ENCODE measurements at places on chromosomes 7 and 10.

DNA sequence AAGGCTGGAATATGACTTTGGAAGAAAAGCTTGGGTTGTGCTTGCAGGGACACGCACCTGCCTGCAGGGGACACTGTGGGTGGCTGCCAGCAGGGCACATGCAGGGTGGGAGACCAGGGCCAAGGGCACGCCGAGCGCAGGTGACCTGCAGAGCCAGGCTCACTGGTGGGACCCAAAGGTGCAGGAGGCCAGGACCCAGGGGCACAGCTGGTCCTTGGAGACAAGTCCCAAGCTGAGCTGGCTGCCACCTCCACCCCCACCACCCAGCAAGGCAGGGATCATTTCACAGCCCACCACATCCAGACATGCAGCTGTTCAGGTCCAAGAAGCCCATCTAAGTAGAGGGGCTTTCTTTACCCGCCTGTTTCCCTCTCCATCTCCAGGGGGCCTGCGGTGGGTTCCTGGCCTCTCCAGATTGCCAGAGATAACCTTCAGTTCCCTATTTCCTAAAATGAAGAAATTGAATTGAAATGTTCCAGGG, 13.8 kb upstream of the CLIP2 start:
- DNase-seq: no peak

- DNase-seq: no peak
Measured at GRCh38 chr10:91907033-91907594, 2.2 kb downstream of the FGFBP3 start.

- DNase-seq: no peak
Measured at GRCh38 chr7:155097338-155097737, 27.2 kb downstream of the HTR5A start.

DNA sequence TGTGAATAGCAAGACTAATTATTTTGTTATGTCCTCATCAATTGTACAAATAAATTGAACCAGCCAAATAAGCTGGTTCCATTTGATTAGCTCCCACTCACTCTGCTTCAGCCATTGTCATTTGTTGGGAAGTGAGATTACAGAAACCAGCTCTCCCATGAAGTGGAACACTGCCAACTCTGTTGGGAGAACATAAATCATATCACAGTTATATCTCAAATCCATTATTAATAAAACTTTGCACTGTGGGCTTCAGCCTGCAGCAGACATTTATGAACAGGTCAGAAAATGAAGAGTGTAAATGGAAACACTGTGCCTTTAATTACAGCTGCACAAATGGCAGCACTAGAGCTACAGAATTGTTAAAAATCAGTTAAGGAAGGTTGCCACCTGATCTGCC, 46.7 kb upstream of the TEX47 start:
- no peak for DNase-seq

DNA sequence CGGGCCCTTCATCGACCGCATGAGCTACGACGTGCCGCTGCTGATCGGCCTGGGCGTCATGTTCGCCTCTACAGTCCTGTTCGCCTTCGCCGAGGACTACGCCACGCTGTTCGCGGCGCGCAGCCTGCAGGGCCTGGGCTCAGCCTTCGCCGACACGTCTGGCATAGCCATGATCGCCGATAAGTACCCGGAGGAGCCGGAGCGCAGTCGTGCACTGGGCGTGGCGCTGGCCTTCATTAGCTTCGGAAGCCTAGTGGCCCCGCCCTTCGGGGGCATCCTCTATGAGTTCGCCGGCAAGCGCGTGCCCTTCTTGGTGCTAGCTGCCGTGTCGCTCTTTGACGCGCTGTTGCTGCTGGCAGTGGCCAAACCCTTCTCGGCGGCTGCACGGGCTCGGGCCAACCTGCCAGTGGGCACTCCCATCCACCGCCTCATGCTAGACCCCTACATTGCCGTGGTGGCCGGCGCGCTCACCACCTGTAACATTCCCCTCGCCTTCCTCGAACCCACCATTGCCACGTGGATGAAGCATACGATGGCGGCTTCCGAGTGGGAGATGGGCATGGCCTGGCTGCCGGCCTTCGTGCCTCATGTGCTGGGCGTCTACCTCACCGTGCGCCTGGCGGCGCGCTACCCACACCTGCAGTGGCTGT, 1.2 kb downstream of the SLC18A3 start:
- DNase-seq: no peak

GRCh38 chr7:30178748-30179436, 44.1 kb downstream of the MTURN start:
- no peak for DNase-seq

GRCh38 chr10:24009115-24009514, 199.8 kb upstream of the KIAA1217 start:
- DNase-seq: no peak

DNA sequence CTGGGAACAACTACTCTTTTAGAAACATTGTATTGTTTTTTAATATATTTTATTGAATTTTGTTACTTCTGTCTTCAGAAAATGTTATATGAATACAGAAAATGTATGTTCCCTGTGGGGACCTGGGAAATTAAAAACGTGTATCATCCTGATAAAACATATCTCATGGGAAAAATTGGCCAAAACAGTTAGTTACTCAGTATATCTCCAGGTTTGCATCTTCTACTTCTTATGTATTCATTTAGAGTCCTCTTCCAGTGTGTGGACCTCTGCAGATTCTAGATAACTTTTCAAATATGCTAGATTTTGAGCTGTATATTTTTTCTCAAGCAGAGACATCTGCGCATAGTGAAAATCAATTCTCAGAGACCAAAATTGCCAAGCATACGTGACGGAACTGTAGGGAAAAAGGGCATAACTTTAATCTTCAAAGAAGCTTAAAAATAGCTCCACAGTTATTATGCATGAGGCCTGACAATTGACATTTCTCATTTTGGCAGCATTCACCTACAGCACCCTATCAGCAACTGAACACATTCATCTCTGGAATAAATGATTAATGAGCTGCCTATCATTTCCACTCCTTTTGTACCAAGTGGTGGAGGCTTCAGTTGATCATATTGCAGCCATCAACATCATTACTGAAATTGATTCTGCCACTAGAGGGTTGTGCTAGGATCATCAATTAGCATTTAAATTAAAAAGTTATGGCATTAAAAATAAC, 26.4 kb upstream of the UMAD1 start:
- DNase-seq: no peak

DNA sequence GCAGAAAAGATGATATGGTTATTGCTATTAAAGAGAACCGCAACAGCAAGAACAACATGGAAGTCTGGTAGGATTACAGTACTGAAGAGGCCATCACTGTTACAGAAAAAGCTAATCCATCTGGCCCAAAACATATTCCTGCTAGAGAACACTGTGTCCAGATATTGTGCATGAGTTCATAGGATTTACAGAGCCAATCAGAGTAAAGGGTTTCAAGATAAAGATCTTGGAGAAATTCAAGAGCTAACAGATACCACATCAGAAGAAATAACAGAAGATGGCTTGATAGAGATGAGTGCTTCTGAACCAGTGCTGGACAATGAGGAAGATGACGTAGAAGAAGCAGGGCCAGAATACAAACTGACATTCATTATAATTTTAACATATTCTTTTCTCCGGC, 58.7 kb downstream of the MINDY3 start:
- DNase-seq: no peak

- DNase-seq: no peak
Measured at GRCh38 chr10:22657566-22658225, 56.7 kb downstream of the PIP4K2A start.

DNA sequence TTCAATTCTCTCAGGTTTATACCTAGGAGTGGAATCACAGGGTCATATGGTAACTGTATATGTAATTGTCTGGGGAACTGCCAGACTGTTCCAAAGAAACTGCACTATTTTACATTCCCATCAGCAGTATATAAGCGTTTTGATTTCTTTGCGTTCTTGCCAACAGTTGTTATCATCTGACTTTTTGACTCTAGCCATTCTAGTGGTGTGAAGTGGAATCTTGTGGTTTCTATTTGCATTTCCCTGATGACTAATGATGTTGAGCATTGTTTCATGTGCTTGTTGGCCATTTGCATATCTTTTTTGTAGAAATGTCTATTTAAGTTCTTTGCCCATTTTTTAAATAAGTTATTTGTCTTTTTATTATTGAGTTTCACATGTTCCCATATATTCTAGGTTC, 44.3 kb upstream of the ZC3HAV1 start:
- no peak for DNase-seq

DNA sequence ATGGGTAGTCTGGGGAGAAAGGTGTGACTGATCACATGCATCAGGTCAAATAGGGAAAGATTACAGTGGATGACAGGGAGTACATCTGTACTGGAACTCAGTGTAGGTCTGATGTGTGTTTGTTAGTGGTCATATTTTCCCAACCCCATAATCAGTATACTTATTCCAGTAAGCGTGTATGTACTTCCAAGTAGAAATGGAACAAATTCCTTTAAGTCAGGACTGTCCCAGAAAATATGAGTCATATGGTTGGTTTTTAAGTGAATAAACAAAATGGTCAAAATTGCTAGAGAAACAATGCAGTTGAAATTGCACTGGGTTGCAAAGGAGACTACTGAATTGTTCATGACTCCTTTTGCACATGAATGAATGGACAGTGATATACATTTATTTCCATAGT, 118.8 kb upstream of the MYO3A start:
- DNase-seq: no peak

DNA sequence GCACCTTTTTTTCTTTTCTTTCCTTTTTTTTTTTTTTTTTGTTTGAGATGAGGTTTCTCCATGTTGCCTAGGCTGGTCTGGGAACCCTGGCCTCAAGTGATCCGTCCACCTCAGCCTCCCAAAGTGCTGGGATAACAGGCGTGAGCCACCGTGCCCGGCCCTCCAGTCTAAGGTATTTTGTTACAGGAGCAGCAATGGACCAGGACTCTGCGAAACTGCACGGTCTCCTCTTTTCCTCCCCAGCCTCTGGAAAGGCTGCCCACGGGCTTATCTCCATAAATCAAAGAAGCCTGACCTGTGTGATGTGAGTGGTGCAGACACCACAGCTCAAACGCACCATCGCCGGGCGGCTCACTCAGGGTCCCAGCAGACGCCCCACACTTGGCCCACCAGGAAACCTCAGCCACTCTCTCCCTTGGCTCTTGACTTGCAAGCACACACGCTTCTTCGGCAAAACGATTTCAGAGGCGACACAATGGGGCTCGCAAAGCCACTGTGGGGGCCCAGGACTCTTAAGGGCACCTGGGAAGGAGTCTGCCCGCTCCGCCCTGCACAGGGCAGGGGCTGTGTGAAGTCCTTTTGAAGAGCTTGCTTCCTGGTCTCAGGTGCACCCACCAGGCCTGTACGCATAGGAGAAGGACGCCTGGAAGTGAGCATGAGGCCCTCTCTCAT, 20.6 kb downstream of the WDR86 start:
- no peak for DNase-seq

DNA sequence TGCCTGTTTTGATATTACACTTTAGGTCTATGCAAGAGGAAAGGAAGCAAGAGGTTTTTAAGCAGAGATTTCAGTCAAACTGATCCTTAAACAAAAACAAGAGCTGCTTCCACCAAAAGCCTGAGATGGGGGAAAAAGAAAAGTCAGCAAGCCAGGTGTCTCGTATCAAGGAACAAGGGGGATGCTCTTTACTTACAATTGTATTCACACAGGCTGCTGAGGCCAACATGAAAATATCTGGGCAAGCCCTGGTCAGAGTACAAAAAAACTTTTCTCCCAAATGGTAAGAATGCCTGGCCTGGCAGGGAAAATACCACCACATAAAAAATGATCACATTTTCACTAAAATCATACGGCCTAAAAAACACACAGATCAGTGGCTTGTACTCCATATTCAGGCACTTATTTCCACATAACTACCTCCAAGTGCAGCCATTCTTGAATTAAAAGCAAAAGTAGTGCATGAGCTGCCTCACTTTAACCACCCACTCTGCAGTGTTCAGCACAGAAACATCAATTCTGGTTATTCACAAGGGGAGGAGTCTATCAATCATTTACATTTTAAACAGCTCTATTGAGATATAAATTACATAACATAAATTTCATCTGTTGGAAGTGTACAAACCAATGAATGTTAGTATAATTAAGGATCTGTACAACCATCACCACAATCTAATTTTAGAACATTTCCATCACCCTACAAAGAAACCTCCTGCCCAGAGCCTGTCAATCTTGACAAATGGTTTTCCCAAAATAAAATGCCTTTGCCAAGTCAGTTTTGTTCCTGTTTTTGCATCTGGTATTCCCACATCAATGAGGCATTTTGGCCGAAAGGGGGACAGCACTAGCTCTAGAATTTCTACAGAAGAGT, 70.2 kb downstream of the GRB10 start:
- DNase-seq: no peak

DNA sequence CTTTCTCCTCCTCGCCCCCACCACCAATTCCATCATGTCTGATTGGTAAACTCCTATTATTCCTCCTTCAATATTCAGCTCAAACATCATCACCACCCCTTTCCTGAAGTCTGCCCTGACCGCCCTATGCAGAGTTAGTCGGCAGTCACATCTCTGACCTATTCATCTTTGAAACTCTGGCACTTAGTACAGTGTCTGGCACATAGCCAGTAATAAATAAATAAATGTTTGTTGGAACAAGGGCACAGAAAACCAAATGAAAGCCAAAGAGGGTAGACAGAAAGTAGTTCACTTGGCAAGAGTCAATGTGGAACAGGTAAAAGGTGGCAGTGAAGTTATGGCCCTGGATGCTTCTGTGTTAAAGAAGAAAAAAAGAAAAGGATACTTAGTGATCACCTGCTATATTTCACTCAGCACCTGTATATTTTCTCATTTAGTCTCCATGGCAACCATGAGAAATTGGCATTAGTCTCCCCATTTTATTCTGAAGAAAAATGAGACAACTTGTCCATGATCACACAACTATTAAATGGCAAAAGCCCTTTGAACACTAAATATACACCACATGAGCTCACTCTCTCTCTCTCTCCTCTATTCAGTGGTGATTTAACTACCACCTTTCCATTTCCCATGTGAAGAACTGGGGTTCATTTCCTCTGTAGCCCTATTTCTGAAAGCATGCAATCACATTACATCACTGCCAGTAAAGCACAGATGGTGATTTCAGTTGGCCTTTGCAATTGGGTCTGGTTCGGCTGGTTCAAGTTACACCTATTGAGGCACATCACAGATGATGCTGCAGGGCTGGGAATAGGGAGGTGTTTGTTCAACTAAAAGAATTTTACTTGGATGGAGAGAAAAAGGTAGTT, 25.3 kb downstream of the CHCHD3 start:
- peak; percentile 16 for DNase-seq

- no peak for DNase-seq
Measured at GRCh38 chr7:134533288-134533771, 6.0 kb downstream of the AKR1B10 start.

GRCh38 chr7:75906991-75907667, 7.8 kb upstream of the POR start:
- no peak for DNase-seq

Measured in NCI-H1092 treated with DMSO at 0.1 percent for 48 hours (cell line).